NCI-H526 (cell line): ENCODE measurements at places on chromosomes 1 and 21.

DNA sequence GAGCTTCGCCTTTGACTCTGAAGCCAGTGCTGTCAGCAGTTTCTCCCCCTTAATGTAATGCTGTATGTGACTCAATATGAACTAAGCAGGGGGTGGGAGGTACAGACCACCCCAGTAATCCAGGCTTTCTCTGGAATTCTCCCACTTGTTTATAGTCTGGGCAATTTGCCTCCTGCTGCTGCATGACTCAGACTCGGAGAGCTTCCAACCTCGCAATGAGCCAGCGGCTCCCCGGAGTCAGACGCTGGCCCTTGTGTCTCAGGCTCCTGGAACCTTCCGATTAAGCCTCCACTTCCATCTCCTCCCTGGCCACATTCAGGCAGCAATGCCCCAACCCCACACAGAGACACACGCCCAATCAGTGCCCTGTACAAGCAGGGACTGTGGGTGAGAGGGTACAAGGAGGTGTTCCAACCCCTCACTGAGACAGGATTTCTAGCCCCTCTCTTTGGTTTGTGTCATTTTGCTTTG is 471.7 kb upstream of the VAMP3 start:
- no peak for DNase-seq

- no peak for DNase-seq
These were observed 6.9 kb upstream of the RAB7B start for GRCh38 chr1:206010060-206010459.

- DNase-seq, result no peak
These were observed 262.4 kb downstream of the ST6GALNAC3 start for GRCh38 chr1:76336931-76337371.

DNA sequence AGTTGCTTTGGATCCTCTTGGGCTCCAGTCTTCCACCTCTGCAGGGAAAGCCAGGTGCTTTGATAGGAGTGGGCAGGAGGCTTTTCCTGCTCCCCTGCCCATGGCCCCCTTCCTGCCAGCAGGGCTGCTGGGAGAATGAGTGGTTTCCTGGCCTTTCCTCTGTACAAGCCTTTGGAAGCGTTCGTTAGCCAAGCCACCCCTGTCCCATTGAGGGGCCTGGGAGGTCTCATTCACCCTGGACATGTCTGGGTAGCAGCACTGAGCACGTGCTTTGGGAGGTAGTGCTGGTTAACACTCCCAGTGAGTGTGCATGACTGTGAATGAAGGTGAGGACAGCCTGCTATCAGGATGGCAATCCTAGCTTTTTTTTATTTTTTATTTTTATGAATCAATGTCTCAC is 118.5 kb upstream of the CACNA1E start:
- no peak for DNase-seq

GRCh38 chr1:205667909-205668643 is 12.2 kb downstream of the SLC45A3 start:
- no peak for DNase-seq

GRCh38 chr1:26388791-26389445 is 16.4 kb upstream of the ZNF683 start:
- DNase-seq, result no peak

- no peak for DNase-seq
These were observed 89.2 kb downstream of the SLC35F3 start for GRCh38 chr1:233993651-233994050.

GRCh38 chr1:36612881-36613280 is 130.2 kb upstream of the CSF3R start:
- no peak for DNase-seq

DNA sequence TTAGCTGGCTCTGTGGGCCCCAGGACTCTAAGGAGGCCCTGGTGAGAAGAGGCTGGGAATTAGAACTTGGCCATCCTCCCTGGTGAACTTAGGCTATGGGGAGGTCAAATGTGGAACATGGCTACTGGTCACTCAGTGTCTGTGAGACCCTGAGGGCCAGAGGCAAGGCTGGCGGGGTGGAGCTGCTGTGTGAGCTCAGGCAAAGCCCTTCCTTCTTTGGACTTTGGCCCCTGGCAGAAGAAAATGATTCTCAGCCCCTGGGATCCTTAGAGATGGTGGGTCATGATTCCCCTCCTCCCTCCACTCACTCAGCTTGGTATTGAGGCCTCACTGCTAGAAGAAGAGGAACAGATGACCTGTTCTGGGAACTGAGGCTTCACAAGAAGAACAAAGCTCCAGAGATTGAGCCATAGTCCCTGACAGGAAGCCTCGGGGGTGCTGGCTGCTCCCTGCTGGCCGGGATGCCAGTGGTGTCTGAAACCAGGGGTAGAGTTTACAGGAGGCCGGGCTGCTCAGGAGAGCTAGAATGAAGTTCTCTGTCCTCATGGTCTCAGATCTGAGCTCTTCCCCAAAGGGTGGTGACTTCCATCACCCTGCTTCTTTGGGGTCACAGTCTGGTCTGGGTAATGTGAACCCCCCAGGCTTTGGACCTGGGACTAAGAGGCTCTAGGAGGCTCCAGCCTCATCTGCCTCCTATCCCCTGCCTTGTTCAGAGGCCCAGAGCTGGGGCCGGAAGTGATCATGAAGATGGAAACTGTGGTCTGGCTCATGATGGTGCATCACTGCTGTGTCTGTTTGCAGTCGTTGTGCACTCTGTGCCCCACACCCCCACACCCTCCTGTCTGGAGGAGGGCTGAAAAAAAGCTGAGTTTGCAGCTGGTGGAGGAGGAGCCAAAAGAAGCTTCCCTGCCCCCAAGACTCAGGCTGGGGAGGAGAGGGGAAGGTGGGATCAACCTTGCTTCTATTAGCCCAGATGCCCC is 905 bp downstream of the BTBD19 start:
- DNase-seq, result no peak

GRCh38 chr1:175307160-175307559 is 114.6 kb upstream of the KIAA0040 start:
- DNase-seq, result no peak

- DNase-seq, result no peak
These were observed 13.2 kb downstream of the ST7L start for GRCh38 chr1:112605633-112606327.

DNA sequence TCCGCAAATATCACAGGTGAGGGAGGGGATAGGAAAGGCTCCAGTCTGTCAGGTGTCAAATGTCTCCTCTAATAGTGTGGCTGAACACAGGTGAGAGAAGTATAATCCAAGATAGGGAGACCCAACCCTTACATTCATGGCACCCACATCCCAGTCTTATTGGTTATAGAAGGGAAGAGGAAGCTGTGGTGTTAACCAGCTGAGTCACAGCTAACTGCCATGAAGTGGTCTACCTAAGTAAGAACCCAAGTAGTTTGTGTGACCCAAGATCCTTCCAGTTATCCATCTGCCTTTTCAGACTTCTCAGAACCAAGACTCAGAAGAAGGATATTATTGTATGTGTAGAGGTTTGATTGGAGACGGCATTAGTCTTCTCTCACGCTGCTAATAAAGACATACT is 37.1 kb downstream of the DDAH1 start:
- DNase-seq, result no peak
